Fibroblast of skin of scalp (primary cell): ENCODE measurements at places on chromosomes 2 and 18.

GRCh38 chr2:16727256-16727655 lies 61.6 kb upstream of the CYRIA start:
- no peak for DNase-seq

DNA sequence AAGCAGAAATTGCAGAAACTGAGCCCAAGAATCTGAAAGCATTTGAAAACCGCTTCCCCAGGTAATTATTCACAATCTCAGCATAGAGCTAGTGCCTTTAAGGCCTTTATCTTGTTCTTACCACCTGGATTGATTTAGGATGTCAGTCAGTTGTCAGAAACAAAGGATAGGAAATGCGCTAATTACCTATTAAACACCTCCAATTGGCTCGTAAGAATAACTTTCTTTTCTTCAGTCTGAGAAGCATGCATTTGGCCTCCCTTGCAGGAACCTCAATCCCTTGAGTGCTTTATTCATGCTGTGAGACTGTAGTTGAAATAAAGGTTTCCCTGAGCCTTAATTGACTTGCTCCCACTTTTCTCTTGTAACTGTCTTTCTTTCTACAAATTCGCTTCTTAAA lies 400.3 kb upstream of the LRATD1 start:
- DNase-seq, result no peak

DNA sequence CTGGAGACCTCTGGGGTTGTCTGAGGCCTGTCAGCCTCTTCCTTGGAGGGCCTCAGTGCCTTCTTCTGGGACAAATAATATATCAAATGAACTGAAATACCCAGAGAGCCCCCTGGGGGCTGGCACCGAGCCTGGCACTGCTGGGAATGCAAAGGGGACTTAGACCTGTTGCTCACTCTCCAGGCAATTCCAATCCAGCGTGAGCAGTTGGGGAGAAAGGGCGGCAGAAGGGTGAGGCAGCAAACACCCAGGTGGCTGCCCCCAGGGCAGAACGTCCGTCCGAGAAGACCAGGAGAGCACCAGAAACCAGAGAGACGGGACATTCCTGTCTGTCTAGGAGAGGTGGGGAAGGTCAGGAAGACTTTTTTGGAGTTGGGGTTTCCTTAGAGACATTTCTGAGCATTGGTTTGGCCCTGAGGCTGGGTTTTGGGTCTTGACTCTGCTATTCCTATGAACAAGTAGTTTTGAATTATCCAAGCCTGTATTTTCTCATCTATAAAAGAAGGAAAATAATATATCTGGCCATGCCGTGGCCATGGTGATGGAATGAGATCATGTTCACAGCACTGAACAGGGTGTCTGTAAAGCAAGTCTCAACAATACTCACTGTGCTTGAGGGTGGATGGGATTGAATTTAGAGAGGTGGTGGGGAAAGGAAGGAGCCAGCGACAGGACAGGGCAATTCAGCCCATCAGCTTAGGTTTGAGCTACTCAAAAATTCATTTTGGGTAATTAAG lies 44.3 kb upstream of the ZBTB7C start:
- DNase-seq, result no peak

GRCh38 chr2:76281156-76281841 lies 570.6 kb upstream of the GCFC2 start:
- DNase-seq, result no peak

GRCh38 chr2:202091476-202091875 lies 18.4 kb downstream of the KIAA2012 start:
- no peak for DNase-seq

- peak; percentile 94 for DNase-seq
Measured at GRCh38 chr18:58241877-58242276, 197.9 kb downstream of the NEDD4L start.
